ENCODE measurements at places on chromosomes 1 and 21.

GRCh38 chr21:24594082-24594481 lies 1013.2 kb downstream of the MRPL39 start:
- DNase-seq, result no peak

DNA sequence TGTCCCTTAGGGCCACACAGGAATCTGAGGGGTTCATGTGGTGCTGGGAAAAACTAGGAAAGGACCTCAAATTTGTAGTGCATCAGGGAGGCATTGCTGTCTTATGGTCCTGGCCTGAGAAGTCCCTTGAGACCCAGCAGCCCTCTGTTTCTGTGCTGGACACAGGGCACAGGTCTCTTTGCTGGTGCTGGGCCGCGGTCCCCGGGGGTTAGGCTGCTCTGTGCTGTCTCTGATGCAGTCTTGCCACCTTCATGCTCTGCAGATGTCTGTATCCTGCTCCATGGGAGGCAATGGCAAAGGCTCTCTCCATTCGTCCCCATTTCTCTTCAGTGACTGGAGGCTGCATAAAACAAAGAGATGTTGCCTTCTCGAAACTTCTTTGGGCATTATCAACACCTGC lies 13.0 kb downstream of the EDARADD start:
- no peak for DNase-seq

DNA sequence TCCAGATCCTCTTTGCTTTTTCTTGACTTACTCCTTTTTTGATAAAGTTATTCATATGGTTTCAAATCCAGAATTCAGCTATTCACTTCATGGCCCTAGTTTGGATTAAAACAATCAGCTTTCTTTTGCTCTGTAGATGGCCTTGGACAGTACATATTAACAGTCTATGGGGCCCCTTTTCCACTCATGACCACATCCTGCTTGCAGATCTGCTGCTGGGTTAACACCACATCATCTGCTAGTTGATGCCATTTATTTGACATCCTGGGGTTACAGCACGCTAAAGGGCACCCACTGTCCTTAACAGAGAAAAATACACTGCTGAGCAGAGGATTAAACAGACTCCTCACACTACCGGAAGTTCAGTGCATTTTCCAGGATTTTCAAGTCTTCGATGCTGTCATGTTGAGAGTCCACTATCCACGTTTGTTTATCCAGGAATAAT lies 941 bp upstream of the IFI16 start:
- DNase-seq, result peak; percentile 26

- no peak for DNase-seq
Measured at GRCh38 chr21:33315946-33316710, 8.6 kb upstream of the IFNAR1 start.

GRCh38 chr1:110617589-110617988 lies 11.4 kb upstream of the KCNA2 start:
- no peak for DNase-seq

GRCh38 chr1:63906047-63906704 lies 132.4 kb downstream of the ROR1 start:
- DNase-seq, result no peak
